ENCODE measurements at places on chromosomes 16 and 17.

DNA sequence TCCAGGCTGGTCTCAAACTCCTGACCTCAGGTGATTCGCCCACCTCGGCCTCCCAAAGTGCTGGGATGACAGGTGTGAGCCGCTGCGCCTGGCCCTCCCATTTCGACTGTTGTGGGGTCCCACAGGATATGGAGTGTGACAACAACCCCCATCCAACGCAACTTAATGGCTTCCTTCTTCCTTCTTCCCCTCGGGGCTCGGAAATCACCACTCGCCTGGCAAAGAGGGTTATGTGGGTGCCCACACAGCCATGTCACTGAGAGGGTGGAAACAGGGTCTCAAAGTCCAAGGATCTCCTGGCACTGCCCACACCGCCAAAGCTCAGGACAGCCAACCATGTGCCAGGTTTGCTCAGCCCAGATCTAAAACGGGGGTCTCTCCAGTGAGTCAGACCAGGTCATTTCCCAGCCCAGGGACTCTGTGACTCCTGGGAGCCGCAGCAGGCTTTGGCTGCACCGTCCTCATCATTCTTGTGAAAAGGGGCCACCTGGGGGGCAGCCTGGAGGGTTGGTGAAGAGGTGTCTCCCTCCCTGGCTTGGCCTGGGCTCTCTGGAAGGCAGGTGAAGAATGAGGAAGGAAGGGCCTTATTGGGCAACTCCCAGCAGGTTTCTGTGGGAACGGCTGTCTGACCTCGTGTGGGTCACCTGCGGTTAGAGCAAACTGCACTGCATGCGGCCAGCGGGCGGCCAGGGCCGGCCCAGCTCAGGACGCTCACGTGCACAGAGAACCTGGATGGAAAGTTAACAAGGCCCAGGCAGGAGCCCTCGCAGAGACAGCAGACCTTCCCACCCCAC is 25.3 kb upstream of the LITAF start:
- no peak for DNase-seq

- DNase-seq, result no peak
These were observed 22.1 kb downstream of the RFFL start for GRCh38 chr17:35041390-35041789.

DNA sequence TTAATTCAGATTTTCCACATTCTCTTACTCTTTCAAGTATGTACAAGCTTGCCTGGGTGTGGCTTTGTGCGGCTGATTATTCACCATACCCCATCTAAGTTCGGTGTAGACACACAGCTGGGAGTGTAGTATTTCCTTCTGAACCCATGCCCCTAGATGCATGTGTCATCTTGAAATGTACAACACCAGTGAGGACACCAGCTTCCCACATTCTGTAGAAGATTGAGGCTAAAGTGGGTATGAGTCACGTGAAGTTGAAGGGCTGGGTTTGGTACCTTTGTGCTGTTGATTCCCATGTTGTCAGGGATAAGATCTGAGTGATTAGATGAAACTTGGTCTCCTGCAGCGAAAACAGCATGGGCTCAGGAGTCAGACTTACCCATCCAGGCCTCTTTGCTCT is 14.6 kb upstream of the DHX8 start:
- no peak for DNase-seq

DNA sequence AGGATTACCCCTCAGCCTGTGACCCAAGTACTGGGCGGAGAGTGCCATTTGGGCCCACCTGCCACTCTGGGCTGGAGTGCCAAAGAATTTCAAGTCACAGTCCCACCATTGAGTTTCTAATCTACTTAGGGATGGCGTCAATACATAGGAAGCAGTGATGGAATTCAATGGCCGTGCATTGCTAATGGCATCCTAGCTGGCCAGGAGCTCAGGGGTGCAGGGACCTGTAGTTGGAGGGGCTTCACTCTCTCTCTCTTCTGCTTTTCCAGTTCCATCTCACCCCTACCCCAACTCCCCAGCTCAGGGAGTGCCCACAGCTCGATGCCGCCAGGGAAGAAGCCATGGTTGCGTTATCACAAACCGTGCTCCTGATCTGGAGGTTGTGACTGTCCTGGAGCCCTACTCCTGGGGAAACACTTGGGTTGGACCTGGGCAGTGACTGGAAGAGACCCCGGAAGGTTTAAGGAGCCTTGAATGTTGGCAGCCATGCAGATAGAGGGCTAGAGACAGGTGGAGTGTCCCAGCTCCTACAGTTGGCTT is 2.4 kb downstream of the MMP15 start:
- DNase-seq, result no peak

- DNase-seq, result no peak
These were observed 318.9 kb downstream of the SNX29 start for GRCh38 chr16:12295395-12295794.

DNA sequence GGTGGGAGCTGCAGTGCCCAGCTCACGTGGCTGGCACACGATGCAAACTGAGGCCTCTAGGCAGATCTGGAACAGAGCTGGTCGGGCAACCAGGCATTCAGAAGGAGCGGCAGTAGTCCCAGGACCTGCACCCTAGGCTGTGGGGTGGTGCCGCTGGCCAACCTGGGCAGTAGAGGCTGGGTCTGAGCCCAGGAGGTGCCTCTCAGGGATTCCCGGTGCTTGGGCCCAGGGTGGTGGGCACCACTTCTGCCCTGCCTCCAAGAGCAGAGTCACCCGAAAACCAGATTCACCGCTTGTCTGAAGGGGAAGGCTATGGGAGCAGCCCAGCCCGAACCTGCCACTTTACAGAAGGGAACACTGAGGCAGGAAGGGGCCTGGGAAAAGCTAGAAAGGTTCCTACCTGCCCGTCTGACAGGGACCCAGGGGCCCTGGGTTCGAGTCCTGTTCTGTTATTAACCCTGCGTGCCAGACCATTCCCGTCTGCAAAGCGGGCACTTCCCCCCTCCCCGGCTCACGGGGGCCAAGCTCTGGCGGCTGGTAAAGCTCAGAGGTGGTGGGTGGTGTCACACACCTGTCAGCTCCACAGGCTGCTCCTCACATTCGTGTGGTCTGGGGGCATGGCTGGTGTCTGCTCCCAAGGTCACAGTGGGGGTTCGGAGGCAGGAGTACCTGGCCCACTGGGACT is 16.9 kb downstream of the GLIS2 start:
- DNase-seq, result no peak

All from NCI-H2029 treated with DMSO at 0.1 percent for 48 hours (cell line).